Left ventricle myocardium superior (tissue), 1 donor: ENCODE measurements at places on chromosomes 16 and 17. TPM values are rescaled to one million over a fixed set of nuclear protein-coding genes. Genes with fewer than 3 reads are reported as not detected.

The CYB5B gene
- total RNA-seq: 59.8 TPM

The MT1M gene
- total RNA-seq: 6.8 TPM

The ZSWIM7 gene
- 19.5 TPM for total RNA-seq

The XAF1 gene
- total RNA-seq: 18.7 TPM

The CD7 gene
- total RNA-seq: 0.64 TPM

The KRTAP9-2 gene
- total RNA-seq: not detected

The KCNJ2 gene
- total RNA-seq: 50.6 TPM

- peak; percentile 64 for DNase-seq
Measured at GRCh38 chr17:10618202-10618635, 38.9 kb downstream of the MYH3 start.

DNA sequence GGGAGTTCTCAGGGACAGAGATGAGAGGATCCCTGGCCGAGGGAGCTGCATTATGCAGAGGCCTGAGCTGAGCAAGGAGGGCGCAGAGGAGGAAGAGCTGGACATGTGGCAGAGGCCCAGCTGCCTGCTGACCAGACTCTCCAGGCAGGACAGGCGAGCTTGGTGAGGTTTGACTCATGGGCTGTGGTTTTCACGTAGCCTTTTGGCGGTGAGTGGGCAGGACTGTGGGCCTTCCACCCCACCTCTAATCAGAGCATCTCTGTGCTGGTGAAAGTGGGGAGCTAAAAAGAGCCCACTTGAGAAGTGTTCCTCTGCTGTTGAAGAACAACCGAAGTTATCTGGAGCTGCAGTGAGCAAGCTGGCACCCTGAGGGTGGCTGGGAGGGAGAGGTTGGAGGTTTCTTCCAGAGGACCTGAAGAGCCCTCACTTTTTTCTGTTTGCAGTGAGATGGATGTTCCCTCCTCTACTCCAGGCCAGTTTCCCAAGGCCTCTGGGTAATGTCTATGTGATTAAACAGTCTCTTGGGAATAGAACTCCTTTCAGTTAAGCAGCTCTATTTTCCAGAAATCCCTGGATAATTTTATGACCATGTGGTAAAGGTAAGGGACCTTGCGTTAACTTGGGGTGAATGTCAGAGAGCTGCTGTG lies 11.9 kb downstream of the EPN2 start:
- peak; percentile 69 for DNase-seq

DNA sequence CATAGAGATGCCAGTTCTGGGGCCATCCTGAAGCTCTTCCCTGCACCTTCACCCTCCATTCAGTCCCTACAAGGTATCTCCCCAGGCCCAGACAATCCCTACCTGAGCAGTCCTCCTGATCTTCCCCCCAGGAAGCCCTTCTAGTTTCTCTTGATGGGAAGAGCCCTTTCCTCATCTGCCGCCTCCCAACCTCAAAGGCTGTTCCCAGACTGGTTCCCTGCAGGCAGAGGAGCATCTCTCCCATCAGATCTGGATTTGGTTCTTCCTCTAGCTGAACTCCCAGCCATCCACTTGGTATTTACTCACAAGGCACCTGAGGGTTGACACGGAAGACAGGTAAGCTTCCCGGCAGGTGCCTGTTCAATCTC lies 24.6 kb upstream of the PHB1 start:
- DNase-seq: no peak

- DNase-seq: no peak
Measured at GRCh38 chr16:79883494-79883893, 283.0 kb upstream of the MAF start.

DNA sequence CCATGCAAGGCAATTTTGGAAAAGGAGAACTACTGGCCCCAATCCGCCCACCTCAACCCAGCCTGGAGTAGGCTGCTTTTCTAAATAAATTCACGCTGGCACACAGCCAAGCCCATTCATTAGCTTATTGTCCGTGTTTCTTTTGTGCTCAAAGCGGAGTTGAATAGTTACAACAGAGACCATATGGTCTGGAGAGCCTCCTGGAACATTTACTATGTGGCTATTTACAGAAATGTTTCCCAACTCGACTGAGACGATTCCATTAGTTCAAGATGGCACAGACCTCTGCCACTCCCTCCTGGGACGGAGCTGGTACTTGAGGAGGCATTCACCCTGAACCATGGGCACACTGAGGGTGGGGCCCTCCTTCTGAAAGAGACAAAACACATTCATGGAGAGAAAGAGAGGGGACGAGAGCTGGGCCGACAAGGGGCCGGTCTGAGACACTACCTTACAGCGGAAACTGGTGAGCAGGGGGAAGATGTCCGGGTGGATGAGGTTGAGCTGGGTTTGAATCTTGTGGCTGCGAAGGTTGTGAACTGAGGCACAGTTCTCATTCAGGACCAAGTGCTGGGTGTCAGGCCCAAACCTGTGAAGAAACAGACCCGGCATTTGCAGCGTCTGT lies 15.7 kb downstream of the ELAC2 start:
- DNase-seq: no peak

DNA sequence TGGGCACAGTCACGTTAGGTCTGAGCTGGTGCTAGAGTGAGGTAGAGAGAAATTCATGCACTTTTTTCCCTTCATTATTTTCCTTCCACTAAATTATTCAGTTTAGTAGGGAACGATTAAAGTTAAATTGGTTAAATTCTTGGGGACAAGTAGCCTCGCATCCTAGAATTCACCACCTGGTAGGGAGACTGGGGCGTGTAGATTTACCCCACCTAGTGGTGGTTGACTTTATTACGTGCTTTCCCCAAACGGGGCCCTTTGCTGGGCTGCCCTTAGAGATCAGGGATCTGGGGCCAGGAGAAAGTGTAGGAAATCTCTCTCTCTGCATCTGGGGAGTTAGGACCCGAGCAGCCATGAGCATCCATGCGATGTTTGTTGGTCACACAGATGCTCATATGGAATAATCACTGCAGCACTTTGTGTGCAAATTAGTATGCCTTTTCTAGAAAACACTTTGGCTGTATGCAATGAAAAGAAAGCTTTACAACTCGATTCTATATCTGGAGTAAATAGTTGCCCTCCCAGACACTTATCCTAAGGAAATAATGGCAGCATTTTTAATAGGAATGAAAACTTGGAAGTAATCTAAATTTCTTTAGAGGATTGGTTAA lies 107.0 kb downstream of the PLCG2 start:
- DNase-seq: no peak

DNA sequence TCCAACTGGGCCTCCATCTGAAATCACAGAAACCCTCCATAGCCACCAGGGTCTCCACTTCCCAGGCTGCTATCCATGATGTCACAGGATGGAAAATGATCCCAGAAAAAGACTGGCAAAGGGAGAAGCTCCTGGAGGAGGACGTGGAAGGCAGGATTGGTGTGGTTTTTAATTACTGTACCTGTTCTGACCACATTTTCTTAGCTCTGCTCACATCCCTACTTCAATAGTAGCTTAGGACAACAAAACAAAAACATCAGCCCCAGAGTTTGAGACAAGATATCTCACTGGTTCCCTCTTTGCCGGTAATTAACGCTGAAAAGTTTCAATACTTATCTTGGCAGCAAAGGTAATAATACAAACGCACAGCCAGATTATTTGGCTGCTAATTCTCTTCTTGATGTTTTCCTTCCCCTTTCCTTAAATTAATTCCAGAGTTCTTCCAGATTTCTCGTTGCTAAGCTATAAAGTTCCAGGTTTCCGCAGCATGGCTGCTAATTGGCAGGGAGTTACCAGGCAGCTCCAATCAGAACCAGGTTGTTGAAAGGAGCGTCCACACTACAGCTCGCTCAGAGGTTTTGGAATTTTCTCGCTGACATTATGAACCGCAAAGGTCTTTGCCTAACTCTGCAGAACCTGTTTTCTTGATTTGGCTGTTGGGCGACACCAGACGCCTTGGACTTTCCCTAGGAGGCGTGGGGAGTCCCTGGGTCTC lies 263.4 kb downstream of the MRTFB start:
- DNase-seq: no peak

DNA sequence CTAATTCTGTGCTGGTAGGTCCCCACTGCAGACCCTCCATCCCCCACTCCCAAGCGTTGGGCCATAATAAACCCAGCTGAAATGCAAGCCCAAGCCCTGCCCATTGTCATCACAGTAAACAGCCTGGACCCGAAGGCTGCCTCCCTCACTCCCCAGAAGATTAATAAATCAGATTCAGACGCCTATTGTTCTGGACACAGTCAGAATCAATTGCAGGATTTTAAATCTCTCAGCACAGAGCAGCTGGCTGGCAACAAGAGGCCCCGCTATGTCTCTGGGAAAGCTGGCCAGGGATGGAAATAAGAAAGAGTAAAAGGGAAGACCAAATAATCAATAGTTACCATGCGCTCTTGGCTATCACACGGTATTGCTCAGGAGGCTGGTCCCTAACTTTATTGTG lies 93.9 kb downstream of the C17orf67 start:
- DNase-seq: no peak

GRCh38 chr16:23505180-23505665 lies 5.1 kb downstream of the GGA2 start:
- no peak for DNase-seq

- no peak for DNase-seq
Measured at GRCh38 chr17:32563583-32563982, 76.8 kb downstream of the CDK5R1 start.

DNA sequence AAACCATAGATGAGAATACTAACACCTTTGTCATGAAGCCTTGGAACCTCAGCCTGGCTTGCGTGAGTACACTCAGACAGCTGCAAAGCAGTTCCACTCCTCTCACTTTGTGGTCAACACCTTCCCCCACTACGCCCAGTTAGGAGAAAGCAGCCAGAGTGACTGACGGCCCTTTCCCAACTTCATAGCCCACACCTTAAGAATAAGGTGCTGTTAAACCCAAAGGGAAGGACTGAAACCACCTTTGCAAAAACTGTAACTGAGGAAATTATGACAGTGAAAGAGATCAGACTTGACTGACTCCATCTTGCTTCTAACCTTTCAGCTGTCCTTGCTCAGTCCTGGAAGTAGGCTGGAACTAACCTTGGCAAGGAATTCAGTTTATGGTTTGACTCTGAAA lies 13.7 kb downstream of the N4BP1 start:
- DNase-seq: no peak

- DNase-seq: no peak
Measured at GRCh38 chr16:11734653-11735043, 8.0 kb downstream of the TXNDC11 start.

DNA sequence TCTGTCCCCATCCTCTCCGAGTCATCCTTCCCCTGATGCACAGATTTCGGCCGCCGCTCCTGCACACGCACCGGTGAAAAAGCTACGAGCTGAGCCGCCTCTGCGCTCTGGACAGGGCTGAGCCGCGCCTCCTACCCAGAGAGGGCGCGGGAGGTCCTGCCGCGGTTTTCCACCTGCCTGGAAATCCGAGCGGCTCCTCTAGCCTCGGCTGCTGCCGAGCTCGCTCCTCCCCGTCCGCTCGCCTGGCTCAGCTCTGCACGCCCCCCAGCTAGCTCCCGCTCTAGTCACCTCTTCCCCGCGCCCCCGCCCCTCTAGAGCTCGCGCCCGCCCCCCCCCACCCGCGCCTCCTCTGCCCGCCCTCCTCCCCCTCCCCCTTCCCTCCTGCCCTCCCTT lies 198 bp upstream of the SHISA9 start:
- no peak for DNase-seq

GRCh38 chr16:85781695-85782370 lies 17.5 kb downstream of the EMC8 start:
- peak; percentile 78 for DNase-seq

DNA sequence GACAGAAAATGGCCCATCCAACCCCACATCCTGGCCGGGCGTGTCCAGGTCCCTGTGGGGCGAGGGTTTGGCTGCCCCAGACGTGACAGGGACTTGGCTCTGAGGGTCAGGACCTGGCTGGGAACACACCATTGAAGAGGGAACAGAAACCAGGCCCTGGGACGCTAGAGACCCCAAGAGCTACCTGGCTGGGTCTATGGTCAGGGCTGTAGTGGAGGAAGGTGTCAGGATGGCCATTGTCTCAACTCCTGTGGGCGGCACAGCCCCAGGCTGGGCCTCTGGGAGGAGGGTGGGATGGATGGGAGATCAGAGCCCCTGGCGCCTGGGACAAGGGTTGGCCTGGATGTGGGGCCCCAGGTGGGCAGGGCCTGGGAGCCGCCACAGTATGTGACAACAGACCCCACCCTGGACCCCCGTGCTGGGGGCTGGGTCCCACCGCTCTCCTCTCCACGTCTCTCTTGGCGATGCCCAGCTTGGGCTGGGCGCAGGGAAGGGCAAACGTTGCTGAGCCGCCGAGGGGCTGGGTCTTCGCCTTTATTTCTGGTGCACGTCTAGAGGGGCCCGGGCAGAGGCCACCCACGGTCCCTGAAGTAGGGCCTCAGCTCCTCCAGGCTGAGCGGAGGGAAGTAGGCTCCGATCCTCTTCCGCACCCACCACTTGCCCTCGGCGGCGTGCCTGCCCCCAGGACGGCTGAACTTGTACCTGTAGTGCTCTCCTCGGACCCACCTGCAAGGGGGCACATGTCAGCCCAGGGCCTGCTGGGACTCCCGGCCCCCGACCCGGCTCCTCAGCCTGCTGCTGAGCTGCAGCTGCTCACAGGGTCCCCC lies 53.7 kb upstream of the GNG13 start:
- DNase-seq: no peak

DNA sequence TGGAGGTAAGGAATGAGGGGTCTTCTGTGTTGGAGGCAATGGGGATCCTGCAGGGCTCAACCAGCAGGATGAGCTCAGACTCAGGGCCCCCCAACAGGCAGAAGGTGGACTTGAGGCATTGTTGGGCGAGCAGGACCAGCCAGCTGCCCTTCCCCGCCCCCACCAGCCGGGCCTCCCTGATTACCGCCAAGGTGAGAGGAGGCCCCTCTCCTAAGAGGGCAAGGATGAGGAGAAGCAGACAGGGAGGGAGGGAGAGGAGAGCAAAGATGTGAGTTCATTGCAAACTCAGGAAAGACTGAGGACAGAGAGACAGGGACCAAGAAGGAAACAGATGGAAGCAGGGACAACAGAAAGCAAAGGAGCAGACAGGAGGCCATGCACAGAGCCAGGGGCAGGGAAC lies 272.8 kb upstream of the XYLT1 start:
- no peak for DNase-seq

GRCh38 chr16:22366889-22367288 lies 7.5 kb downstream of the CDR2 start:
- DNase-seq: no peak

DNA sequence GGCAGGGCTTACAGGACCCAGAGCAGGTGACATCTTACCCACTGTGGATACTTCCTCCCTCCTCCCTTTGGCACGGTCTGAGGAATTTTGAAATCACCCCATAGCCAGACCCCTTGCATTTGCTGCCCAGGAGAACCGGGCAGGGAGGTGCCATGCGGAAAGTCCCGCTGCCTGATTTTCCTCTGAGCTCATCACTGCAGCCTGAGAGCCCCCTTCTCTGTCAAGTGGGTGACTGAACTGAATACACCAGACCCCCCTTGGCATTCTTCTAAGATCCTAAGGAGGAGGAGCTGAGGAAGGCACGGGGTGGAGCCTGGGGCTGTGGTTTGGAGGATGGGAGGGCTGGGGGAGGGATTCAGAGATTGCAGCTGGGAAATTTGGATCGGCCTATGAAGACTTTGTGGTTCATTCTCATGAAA lies 173.4 kb downstream of the RAB11FIP4 start:
- DNase-seq: peak; percentile 26

DNA sequence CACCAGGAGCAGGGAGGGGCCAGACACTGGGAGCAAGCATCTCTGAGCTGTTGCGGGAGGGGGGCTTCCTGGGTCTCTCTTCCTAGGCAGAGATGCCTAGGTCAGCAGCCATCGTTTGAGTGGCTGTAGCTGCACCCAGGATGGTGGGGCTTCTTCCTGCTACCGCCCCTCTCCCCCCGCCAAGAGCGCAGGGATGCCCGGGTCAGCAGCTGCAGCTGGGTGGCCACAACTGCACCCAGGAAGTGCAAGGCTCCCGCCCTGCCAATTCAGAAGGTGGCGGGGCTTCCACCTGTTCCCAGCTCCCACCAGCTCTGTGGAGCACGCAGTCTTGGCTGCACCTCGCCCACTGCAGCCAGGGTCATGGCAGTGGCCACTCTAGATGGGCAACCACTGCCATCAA lies 47.8 kb downstream of the ESRP2 start:
- DNase-seq: no peak
